Fibroblast of the aortic adventitia (primary cell): ENCODE measurements at places on chromosomes 1 and 21.
A peak's percentile ranks its signal among the peaks of the same experiment; 100 is the strongest.

GRCh38 chr1:223068900-223069665 is 74.0 kb downstream of the TLR5 start:
- DNase-seq, result no peak

DNA sequence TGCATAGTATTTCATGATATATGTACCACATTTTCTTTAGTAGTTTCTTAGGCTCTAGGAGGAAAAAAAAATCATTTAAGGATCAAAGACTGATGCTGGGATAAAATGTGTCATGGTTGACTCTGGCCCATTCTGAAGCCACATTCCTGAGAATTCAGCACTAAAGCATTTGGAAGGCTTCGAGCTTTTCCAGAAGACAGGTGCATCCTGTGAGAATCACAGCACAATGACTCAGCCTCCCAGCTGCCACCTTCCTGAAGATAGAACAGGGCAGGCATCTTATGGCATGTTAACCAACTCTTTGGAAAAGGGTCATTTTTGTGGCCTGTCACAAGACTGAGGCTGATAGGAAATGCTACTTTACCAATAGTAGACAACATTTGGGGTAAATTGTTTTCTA is 359.9 kb downstream of the PCP4 start:
- no peak for DNase-seq

GRCh38 chr1:107936498-107937481 is 28.2 kb downstream of the VAV3 start:
- DNase-seq, result peak; percentile 90

DNA sequence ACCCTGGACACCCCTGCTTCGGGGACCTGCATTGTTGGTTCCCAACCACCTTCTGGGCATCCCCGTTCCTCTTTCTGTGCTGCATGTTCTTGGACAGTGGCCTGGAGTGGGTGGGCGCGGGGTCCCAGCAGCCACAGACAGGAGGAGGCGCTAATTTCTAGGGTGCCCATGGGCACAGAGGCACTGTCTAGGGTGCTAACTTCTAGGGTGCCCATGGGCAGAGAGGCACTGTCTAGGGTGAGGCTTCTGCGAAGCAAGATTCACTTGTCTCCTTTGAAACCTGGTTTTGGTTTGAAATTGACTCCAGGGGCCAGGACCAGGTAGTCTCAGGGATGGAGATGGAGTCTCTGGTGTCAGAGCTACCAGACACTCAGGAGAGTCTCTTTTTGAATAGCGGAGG is 815 bp upstream of the MEGF6 start:
- no peak for DNase-seq

DNA sequence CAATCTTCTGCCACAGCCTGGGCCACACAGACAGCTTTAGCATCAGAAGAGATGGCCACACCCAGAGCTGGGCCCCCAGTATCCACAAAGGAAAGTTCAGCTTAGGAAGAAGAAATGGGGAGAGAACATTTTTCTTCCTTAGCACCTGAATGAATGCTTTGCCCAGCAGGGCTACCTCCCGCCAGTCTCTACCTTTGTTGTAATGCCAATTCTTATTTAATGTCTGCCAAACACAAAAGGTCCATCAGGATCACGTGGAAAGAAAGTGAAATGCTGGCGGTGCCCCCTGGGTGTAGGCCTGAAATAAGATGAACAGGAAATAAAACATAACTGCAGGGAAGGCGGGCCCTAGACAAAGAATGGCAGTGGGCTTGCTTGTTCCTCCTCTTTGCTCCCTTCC is 125.6 kb downstream of the CACNA1E start:
- DNase-seq, result no peak

DNA sequence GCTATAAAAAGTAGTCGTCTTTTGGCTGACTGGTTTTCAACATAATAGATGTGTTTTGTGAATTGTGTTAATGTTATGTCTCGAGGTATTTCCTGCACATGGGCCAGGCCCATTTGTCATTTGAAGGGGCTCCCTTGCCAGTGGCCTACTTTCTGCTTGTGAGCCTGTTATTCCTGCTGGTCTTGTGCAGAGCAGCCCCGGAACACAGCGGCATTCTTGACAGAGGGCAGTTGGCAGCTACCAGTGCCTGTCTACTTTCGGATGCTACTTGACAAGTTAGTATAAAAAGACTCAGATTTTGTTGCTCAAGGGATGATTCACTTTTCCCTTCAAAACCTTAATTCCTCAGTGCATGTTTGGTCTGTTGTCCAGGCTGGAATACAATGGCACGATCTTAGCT is 28.5 kb downstream of the PGM1 start:
- DNase-seq, result peak; percentile 83
